ENCODE measurements at places on chromosomes 11 and 22.
A peak's percentile ranks its signal among the peaks of the same experiment; 100 is the strongest.

DNA sequence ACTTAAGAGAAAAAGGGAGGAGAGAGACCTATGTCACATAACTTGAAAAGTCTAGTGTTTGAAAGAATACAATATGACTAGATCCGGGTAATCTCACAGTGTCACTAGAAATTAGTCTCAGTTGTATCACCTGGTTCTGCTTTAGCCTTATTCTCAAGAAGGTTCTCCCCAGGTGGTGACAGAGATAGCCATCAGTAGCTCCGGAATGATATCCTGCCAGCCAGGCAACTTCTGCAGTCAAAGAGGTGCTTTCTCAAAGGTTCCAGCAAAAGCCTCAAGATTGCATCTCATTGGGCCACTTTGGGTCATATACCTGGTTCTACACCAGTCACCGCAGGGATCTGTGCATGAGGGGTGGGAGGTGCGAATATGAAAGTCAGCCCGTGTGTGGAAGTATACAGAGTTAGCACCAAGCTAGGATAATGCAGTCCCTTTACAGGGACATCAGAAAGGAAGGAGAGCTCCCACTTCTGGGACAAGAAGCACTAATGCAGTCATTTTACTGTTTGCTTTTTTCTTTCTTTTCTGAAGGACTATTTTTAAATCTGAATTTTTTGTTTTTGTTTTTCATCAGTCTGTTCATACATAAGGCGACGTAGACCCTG is 61.1 kb downstream of the CYB5R2 start:
- no peak for DNase-seq

DNA sequence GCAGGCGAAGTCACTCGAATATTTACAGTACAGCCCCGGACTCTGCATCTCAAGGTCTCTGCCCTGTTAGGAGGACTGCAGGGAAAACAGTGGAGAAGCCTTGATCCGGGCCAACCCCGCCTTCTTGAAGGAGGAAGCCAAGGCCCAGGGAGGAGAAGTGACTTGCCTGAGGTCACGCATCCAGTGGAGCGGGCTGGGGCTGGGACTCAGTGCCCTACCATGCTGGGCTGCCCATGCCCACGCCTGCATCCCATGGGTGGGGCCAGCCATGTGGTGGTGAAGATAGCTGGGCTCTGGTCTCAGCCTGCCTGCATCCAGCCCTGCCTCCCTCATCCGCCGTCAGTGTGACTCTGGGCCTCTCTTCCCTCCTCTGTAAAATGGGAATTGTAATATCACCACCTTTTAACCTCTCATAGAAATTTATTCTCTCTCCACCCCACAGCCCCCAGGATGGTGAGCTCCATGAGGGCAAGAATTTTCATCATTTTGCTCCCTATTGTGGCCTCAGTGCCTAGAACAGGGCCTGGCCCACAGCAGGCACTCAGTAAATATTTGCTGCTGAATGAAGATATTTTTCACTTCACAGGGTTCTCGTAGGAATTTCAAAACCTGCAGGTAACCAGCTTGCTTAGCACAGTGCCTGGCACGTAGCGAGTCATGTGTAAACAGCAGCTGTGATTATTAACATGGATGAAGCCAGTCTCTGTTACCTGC is 57.3 kb downstream of the OTOG start:
- DNase-seq, result no peak

DNA sequence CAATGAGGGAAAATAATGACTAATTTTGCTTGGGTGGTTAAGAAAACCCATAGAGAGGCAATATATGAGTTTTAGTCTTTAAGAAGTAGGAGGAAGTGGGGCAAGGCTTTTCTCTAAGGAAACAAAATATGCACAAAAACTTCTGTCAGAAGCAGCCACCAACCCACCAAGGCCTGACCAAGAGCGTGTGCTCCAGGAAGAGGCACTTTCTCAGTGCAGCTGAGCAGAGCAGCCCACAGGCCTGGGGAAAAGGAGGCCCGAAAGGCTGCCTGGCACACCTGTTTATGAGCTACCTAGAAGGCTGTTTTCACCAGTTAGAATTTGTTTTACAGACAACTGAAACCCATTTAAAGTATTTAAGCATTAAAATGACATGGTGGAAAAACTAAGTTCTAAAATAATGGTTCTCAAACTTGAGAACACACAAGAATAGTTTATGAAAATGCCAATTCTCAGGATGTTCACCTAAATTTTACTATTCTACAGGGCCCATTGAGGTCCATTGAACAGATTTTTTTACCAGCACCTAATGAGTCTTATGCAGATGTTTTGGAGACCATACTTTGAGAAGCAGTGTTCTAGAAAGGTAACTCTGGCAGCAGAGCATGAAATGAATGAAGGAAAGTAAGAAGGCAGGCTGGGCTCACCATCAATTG is 160.5 kb upstream of the DDI1 start:
- DNase-seq, result no peak

- DNase-seq, result no peak
Observed at GRCh38 chr11:75344761-75345454, 6.6 kb downstream of the ARRB1 start.

DNA sequence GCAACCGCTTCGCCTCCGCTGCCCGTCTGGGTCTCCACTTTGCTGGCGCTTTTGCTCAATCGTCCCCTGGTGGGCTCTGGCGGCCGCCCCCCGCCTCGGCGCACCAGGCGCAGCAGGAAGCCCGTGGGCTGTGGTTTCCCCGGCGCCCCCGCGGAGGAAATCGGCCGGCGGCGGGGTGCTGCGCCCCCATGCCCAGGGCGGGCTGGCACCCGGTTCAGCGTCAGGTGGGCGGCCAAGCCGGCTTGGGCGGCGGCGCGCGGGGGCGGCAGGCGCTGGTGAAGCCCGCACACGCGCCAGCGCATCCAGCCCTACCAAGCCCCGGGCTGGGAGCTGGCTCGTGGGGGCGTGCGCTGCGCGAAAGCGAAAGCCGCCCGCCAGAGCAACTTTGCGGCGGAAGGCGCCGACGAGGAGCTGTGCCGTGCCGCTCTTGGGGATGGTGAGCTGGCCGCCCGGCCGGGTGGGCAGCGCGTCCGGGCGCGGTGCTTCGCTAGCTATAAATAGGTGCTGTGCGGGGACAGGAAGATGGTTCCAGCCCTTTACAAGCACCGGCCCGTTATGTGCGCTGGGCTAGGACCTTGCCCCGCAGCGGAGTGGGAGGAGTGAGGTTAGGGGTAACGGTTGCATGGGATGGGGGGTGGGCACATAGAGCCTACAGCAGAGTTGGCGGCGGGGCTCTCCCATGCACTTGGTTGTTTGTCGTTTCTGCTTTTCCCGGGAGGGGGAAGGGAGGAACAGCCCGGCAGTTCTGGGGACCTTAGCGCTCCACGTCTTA is 25.0 kb upstream of the SUSD2 start:
- DNase-seq, result peak; percentile 88

DNA sequence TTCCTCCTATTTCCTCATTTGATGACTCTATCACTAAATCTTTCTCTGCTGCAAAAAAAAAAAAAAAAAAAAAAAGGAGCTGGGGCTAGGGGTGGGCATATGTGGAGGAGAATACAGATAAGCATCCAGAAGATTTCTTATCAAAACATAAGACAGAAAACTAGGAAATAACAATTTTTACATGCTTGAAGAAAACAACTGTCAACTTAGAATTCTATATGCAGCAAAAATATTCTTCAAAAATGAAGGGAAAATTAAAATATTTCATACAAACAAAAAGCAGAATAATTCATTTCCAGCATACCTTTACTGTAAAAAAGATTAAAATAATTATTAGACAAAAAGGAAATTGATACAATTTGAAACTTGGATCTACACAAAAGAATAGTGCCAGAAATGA is 38.7 kb downstream of the GDPD4 start:
- no peak for DNase-seq

DNA sequence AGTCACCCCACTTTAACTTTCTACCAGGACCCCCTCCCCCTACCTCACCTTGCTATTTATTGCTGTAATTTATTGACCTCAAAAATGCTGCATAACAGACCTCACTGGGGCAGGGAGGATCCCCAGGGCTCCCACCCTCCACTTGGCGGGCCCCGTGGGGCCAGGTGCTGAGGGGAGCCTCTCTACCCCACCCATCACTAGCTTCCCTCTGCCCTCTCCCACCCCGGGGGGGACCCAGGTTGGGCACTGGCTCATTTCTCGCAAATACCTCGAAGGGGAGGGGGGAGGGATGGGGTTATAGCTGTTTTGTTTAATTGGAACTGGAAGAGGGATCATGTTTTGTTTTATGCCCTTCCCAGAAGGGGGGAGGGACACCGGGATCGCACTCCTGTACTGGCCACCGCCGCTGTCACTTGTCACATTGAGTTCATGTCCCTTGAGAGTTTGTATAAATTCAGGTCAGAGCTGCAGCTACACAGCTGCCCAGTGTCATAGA is 16.3 kb upstream of the TMEM191C start:
- DNase-seq, result no peak

All from GM20000 (cell line).